Activated T-cell treated with anti-CD3 and anti-CD28 coated beads, Interleukin-2, amount 50 U/mL, for 4 hours (primary cell): ENCODE measurements at places on chromosomes 6 and 20.

DNA sequence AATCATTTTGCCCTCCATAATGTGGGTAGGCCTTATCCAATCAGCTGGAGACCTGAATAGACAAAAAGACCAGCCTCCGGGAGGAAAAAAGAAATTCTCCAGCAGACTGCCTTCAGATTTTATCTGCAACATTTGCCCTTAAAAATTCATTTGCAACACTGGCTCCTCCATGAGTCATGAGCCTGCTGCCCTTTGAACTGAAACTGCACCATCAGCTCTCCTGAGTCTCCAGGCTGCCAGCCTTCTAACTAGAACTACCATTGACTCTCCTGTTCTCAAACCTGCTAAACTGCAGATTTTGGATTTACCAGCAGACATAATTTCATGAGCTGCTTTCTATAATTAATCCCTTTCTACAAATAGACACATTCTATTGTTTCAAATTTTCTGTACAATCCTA lies 223.9 kb upstream of the THEMIS start:
- DNase-seq: no peak

GRCh38 chr6:81753711-81754577 lies 1.5 kb upstream of the TENT5A start:
- DNase-seq: peak; percentile 88

DNA sequence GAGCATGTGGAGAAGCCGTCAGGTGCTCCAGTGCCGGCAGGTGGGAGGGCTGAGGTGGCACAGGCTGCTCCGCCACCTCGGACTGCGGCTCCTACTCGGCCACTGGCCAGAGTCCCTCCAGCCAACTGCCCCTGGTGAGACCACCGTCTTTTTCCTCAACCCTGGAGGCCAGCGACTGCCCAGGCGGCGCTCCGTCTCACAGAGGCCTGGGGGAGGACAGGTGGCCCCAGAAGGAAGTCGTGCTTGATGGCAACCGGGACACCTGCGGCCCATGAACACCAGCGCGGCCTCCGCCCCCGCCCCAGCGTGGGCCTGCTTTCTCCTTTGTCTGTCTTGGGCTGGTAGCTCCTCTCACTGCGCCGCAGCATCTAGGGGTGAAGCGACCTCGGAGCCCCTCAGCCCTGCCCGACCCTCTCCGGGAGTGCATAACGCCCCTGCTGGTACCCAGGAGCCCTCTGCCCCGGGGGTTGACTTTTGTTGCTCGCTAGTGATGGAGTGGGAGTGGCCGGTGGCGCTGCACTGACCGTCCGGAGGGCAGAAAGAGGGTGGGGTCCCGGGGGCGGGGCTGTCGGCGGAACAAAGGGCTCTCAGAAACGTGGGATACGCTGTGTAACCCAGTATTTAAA lies 706 bp upstream of the TUBB2B start:
- DNase-seq: peak; percentile 20

GRCh38 chr20:39897781-39898466 lies 791.1 kb downstream of the MAFB start:
- DNase-seq: no peak
